Activated CD4-positive, alpha-beta T cell treated with anti-CD3 and anti-CD28 coated beads, Interleukin-2, amount 10 ng/mL, durations not matched to agents 7 days and 5 days (primary cell): ENCODE measurements at places on chromosomes 5 and 9. TPM values are rescaled to one million over a fixed set of nuclear protein-coding genes. Genes with fewer than 3 reads are reported as not detected.

DNA sequence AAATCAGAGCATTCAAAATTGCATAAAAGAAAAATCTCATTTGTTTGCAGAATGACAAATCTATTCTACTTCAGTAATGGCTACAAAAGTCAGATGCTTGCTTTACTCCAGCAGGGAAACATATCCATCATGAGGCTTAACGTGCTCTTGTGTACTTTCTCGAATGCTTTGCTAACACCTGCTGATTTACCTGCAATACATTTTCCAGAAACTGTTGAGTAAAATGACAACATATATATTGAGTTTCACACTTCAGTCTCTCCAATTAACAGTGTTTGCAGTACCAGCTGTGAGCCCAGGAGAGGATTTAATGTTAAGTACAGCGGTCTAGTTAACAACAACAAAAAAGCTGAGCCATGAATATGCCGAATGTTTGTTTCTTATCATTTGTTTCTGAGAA lies 391.5 kb upstream of the SMC2 start:
- no peak for DNase-seq

DNA sequence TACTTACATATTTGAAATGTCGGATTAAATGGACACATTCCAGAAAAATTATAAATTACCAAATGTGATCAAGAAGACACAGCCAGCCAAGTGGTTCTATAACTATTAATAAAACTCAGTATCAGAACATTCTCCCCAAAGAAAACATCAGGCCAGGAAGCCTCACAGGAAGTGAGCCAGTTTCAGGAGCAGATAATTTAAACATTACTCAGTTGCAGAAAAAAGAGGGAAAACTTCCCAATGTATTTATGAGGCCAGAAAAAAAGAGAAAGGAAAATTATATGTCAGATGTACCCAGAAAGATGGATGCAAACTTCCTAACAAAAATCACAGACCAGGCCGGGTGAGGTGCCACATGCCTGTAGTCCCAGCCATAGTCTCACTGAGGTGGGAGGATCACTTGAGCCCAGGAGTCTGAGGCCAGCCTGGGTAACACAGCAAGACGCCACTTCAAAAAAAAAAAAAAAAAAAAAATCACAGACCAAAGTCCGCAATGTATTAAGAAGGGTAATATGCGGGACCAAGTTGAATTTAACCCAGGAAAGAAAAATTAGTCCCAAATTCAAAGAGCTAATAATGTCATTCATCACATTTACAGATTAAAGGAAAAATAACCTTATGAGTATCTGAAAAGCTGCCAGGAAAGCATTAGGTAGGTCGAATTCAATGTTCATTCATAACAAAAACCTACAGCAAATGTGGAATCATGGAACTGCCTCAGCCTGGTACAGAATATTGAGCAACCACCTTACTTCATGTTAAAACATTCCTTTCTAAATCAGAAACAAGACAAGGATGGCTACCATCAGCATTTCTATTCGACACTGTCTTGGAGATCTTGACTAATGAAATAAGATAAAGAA lies 37.2 kb upstream of the NRARP start:
- DNase-seq = no peak

DNA sequence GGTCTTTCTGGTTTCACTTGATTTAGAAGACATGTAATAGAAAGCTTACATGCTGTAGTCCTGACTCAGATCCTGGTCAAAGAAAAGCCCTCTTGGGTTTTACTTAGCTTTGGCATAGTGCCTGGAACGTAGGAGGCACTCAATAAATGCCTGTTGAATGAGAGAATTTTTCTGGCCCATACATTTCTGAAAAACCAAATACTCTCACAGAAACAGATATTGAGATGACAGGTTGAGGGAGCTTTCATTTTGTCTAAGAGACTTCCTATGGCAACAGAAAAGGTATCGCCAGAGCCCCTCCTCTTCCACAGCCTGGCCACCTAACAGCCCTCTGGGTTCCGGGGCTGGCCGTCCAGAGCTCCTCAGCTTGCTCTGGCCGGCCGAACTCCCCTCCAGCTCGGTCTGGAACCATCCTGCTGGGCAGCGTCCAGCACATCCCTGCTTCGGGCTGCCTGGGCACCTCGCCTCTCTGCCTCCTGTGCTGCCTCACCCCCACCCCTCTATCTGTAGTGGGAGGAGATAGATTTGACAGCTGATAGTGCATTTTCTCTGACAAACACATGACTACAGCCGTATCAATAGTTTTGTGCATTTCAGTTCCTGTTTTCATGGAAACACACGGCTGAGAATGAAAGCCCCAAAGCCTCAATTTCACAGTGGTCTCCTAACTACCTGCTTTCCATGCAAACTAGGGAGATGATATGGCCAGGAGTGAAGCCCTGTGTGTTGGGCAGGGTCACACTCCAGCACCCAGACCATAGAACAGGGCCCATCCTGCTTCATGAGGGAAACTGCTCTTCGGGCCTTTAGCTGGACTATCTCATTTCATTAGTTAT lies 1.1 kb downstream of the IL4 start:
- DNase-seq = no peak

DNA sequence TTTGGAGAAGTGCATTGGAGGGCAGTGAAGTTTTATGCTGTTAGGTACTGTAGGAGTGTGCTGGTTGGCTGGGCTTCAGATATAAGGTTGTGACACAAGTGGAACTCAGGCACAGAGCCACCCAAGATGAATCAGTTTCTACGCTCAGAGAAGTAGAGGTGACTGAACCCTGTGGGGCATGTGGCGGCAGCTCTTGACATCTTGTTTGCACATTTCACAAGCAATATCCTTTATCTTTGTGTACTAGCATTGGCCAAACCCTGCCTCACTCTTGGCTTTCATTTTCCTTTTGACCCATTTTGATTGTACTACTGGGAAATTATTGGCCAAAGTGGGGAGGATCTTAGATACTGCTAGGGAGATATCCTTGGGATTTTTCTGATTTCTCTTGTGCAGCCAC lies 110.0 kb downstream of the PSAT1 start:
- no peak for DNase-seq

DNA sequence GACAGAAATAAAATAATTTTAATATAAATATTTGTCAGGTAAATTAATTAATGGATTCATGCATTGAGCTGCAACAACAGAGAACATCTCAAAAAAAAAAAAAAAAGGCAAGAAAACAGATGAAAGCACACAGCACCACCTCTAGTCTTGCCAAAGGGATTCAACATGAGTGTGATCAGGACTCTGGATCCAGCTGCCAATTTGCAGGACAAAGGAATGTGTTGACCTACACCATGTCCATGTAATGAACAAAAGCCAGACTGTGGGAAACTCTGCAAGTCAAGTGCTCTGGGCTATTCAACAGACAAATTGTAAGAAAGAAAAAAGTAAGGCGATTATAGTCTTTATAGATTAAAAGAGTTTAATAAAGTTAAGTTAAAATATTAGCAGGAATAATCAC lies 769.3 kb downstream of the TLR4 start:
- no peak for DNase-seq

CCL19 gene
- total RNA-seq = not detected

DNA sequence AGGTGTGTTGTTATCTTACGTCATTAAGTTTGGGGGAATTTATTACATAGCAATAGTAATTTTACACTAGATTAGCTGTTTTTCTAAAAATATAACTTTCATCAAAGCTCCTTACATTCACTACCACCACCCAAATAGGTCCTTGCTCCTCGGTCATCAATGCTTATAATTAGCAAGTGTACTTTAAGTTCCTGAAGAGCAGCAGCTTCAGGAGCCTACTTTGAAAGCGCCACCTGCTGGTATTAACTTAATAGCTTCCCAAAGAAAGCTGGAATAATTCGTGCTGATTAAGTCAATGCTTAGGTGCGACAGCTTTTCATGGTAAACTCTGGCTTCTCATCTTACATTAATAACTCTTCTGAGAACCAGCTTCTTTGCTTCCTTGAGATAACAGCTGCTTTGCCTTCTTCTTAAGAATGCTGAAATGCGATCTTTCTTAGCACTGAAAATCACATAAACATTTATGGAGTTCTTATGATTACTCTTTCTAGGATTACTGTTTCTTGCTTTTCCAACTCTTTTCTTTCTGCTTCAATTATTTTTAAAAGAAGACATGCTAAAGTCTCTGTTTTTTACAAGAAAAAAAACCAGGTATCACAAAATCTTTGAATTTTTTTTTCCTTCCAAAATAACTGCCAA lies 10.0 kb upstream of the C5 start:
- peak; percentile 58 for DNase-seq
